ENCODE measurements at places on chromosomes 5 and 9. TPM values are rescaled to one million over a fixed set of nuclear protein-coding genes. Genes with fewer than 3 reads are reported as not detected.

DNA sequence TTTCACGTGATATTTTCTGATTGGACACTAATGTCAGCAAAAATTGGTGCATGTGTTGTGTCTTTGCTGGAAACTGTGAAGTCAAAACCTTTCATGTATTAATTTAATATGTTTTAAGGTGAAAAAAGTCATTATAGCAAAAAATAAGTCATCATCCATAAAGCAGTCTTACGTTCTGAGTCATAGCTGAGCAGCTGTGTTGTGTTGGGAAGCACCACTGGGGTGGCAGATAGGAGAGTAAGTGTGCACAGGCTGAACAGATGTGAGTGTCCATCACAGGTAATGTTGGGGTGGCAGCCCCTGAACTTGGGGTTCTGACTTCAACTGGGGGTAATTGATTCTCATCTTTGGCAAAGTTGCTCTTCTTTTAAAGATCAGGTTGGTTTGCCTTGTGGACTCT lies 156.8 kb downstream of the NXNL2 start:
- H3K36me3 ChIP-seq, result no peaks in the 10 kb centered on the region
- no peak overlapping the region for H3K27ac ChIP-seq
- H3K4me3 ChIP-seq, result no peak overlapping the region
- H3K27me3 ChIP-seq, result no peaks in the 10 kb centered on the region
- peak; percentile 93 for DNase-seq
- H3K4me1 ChIP-seq, result peaks cover 12% of the 10 kb centered on the region

DNA sequence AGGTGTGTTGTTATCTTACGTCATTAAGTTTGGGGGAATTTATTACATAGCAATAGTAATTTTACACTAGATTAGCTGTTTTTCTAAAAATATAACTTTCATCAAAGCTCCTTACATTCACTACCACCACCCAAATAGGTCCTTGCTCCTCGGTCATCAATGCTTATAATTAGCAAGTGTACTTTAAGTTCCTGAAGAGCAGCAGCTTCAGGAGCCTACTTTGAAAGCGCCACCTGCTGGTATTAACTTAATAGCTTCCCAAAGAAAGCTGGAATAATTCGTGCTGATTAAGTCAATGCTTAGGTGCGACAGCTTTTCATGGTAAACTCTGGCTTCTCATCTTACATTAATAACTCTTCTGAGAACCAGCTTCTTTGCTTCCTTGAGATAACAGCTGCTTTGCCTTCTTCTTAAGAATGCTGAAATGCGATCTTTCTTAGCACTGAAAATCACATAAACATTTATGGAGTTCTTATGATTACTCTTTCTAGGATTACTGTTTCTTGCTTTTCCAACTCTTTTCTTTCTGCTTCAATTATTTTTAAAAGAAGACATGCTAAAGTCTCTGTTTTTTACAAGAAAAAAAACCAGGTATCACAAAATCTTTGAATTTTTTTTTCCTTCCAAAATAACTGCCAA lies 10.0 kb upstream of the C5 start:
- no peak overlapping the region for H3K27ac ChIP-seq
- H3K27me3 ChIP-seq, result no peaks in the 10 kb centered on the region
- H3K36me3 ChIP-seq, result no peaks in the 10 kb centered on the region
- no peaks in the 10 kb centered on the region for H3K4me1 ChIP-seq

The ITK gene
- total RNA-seq, result not detected

GRCh38 chr5:36934740-36935356 lies 58.3 kb downstream of the NIPBL start:
- no peak overlapping the region for H3K4me3 ChIP-seq
- no peak overlapping the region for H3K27ac ChIP-seq
- no peak for DNase-seq
- H3K4me1 ChIP-seq, result peaks cover 13% of the 10 kb centered on the region
- H3K27me3 ChIP-seq, result no peaks in the 10 kb centered on the region

The TTF1 gene
- total RNA-seq, result 8.0 TPM

GRCh38 chr5:15260356-15261268 lies 239.4 kb upstream of the FBXL7 start:
- H3K36me3 ChIP-seq, result no peaks in the 10 kb centered on the region
- no peak for DNase-seq
- H3K27me3 ChIP-seq, result peaks cover 14% of the 10 kb centered on the region
- H3K4me3 ChIP-seq, result no peak overlapping the region
- no peak overlapping the region for H3K27ac ChIP-seq
- no peaks in the 10 kb centered on the region for H3K4me1 ChIP-seq
